Activated T-cell treated with anti-CD3 and anti-CD28 coated beads for 48 hours (primary cell): ENCODE measurements at places on chromosomes 5 and 9.

GRCh38 chr9:108083796-108084352 is 594.3 kb upstream of the KLF4 start:
- DNase-seq = no peak

- DNase-seq = no peak
Measured at GRCh38 chr5:17219006-17219422, 1.6 kb downstream of the BASP1 start.

DNA sequence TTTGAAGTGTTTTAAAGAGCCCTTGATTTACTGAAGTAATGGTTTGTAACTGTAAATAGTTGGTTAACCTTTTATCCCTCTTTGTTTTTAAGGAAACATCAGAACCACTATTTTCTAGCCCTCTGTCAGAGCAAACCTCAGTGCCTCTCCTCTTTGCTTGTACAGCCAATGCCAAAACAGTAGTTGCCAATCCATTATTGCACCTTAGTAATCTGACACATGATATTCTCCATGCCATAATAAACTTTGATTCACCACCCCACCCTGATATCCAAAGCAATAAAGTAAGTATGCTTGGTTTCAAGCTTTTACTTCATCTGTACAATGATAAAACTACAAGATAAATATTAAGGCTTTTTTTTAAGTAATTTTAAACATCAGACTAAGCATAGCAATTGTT is 100.8 kb downstream of the DMXL1 start:
- no peak for DNase-seq

DNA sequence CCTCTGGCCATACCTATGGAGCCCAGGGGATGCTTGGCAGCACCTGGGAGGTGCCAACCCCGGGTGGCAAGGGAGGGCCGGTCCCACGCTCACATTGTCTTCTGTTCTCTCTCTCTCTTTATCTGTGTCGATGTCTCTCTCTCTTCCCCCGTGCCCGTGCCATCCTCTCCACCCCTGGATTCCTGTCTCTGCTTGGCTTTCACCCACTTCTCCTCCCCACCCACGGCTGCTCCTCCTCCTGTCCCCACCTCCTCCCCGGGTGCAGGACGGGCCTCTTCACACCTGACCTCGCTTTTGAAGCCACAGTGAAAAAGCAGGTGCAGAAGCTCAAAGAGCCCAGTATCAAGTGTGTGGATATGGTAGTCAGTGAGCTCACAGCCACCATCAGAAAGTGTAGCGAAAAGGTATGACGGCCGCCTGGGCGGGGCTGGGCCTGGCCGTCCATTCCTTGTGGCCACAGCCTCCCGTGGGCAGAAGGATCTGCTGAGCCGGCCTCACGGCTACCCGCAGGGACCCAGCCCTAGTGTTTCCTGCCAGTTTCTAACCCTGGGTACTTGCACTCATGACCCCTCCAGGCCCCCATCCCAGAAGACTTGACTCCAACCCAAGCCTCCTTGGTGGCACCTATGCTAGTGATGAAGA is 22.7 kb downstream of the DNM1 start:
- DNase-seq = no peak

GRCh38 chr5:92809855-92810465 is 771.1 kb downstream of the NR2F1-AS1 start:
- no peak for DNase-seq

GRCh38 chr5:137667341-137667740 is 68.5 kb downstream of the KLHL3 start:
- DNase-seq = no peak

DNA sequence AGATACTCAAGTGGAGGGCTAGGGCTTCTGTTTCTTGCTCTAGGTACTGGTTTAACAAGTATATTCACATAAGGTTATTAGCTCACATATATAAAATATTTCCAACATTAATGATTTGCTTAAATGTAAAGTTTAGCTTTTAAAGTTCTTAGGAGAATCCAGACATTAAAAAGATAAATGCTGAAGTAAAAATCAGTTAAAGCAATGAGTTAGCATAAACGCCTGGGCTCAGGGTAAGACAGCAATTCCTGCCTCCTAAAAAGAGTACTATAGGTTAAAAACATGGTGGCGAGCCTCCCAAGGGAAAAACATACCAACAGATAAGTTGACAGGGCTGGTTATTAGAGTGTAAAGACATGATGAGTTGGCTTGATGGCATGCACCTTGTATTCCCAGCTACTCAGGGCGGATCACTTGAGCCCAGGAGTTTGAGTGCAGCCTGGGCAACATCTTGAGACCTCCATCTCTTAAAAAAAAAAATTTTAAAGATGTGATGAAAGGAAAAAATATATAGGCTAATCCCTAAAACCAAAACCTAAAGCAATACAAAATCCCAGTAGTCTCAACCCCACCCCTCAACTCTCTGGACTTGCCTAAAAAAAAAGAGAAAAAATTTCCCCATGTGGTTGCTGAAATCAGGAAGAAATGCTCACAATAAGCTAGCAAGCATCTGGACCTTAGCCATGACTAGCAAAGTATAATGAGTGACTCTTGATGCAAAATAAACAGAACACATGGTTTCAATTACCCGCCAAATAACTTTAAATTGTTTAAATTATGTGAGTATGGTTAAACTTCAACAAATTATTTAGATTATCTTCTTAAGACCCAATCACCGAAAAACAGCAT is 3.6 kb downstream of the GOLPH3 start:
- DNase-seq = no peak

GRCh38 chr9:28650327-28650726 is 1077.0 kb upstream of the C9orf72 start:
- DNase-seq = no peak

- no peak for DNase-seq
Measured at GRCh38 chr9:120456218-120456617, 123.7 kb downstream of the CDK5RAP2 start.

GRCh38 chr5:77295863-77296378 is 85.4 kb downstream of the PDE8B start:
- DNase-seq = no peak

DNA sequence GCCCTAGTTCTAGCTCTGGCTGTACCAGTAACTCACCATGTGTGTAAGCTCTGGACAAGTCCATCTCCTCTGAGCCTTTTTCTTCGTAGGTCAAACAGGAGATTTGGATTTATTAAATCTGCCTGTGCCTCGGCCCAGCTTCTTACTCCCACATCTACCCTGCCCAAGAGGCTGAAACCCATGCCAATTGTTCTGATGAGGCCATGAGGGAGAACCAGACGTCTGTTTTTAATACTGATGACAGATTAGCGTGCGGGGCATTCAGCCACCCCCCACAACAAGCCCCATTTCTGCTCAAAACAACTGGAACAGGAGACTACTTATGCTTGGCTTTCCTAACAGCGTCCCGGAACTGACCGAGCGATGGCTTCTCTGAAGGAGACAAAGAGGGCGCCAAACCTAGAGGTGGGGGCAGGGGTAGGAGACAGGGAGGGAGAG is 81.2 kb upstream of the TRIM32 start:
- no peak for DNase-seq

- no peak for DNase-seq
Measured at GRCh38 chr9:131838530-131839280, 98.8 kb upstream of the RAPGEF1 start.

DNA sequence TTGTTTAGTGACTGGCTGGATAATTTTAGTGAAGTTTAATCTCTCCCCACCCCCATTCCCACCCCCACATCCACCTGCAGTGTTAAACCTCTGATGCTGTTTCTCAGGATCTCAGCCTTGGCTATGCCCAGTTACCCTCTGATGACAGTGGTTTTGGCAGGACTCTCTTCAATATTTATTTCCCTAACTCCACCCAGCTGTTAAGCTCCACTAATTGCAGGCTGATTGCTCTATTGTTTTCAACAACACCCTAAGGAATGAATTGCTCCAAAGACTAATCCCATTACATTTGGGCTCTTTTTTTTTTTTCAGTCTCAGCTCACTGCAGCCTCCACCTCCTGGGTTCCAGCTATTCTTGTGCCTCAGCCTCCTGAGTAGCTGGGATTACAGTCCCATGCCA is 46.3 kb downstream of the PHAX start:
- no peak for DNase-seq

- no peak for DNase-seq
Measured at GRCh38 chr9:138101444-138102234, 224.1 kb downstream of the CACNA1B start.

DNA sequence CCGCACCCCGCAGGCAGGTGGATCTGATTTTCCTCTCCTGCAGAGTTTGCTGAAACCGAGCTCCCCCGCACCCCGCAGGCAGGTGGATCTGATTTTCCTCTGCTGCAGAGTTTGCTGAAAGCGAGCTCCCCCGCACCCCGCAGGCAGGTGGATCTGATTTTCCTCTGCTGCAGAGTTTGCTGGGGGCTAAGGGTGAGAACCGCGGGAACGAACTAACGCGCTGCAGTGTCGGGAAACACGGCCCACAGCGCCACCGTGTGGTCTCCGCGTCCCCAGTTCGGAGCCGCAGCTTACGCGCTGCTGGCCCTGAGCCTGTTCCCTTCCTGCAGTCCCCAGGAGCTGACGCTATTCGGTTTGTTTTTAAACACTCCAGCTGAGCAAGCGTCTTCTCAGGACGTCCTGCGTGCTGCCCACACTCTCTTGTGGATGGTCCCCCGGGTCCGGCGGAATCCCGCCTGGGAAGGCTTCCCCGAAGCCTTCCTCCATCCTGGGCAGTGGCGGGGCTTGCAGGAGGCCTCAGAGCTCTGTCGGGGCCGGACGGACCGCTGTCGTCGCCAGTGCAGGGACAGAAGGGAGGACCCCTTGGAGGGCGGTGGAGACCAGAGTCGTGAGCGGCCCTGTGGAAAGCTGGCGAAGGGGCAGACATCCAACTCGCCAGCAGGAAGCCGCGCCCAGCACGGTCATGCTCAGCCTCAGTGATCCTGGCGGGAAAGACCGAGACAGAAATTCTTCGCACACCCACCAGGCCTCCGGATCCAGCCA is 121.2 kb upstream of the LPCAT1 start:
- peak; percentile 77 for DNase-seq

- no peak for DNase-seq
Measured at GRCh38 chr9:93730648-93731047, 154.3 kb downstream of the PHF2 start.

- no peak for DNase-seq
Measured at GRCh38 chr5:41416336-41416735, 94.1 kb downstream of the PLCXD3 start.

- DNase-seq = no peak
Measured at GRCh38 chr9:125361837-125362531, 100.4 kb downstream of the GAPVD1 start.

GRCh38 chr5:125484742-125485641 is 738.6 kb upstream of the ZNF608 start:
- DNase-seq = no peak

- no peak for DNase-seq
Measured at GRCh38 chr5:20959347-20959746, 971.3 kb upstream of the CDH18 start.

DNA sequence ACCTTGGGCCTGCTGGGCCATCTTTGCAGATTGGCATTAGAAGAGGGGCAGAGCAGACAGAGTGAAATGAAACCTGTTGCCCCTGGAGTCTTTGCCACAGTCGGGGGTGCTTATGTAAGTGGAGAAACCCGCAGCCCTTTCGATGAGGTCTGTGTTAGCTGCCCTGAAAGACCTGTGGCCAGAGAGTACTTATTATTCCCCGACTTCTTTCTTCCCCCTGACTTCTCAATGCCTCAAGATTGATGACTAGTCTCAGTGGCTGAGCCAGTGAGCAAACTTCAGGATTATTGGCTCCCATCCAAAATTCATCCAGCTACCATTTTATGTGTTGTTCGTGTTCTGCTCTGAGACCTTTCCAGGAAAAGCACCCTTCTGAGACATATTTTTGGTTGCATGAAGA is 7.6 kb downstream of the NTRK2 start:
- no peak for DNase-seq

DNA sequence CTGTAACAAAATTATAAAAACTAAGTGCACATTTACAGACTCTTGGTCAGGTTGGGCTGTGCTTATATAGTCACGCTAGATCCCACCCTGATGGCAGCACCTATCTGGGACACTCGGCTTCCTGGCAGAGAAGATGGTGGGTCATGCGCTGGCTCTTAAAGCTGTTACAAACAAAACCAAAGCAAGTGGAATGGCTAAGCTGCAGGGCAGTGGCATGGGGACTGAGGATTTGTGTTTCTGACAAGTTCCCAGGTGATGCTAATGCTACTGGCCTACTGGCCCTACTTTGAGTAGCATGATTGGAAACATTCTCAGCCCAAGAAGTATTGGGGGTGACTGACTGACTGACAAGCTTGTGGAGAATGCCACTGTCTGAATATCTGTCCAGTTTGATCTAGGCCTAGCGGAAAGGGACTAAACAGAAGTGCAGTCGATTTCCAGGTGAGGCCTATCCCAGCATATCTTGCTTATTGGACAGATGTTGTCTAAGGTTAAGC is 8.3 kb downstream of the BTF3 start:
- no peak for DNase-seq

- no peak for DNase-seq
Measured at GRCh38 chr5:7391814-7392692, 3.9 kb upstream of the ADCY2 start.

DNA sequence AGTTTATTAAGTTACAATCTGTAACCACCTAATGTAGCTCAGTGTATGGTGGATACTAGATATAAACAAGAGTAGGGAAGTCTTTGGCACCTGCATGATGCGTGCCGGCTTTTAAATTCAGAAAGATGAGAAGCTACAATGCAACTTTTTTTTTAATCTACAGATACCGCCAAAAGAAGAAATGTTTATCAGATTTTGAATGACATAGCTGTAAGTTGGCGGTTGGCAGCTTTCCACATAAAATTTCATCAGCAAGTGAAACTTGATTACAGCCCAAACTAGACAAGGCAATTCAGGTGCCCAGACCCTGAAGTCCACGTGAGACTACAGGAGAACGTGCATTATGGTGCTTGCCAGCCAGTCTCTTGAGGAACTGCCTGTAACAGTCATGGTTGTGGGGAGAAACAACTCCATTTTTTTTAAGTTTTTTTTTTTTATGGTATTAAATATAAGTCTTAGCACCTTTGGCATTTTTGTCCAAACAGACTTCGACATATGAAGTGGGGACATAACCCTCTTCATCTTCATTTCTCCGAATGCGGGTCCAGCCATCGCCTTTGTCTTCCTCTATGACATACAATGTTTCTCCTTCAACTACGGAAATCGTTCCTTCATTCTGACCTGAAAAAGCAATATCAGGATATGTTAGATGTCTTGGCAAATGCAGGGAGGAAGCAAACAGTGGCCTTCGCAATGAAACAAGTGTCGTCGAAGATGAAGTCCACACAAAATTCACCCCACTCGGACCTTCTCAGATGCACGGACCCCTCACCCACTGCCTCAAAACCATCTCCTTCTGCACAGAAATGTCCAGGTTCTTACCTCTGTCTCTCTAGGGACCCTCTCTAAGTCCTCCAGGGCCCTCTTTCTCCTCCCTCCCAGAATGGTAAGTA is 60.4 kb downstream of the USP20 start:
- no peak for DNase-seq

DNA sequence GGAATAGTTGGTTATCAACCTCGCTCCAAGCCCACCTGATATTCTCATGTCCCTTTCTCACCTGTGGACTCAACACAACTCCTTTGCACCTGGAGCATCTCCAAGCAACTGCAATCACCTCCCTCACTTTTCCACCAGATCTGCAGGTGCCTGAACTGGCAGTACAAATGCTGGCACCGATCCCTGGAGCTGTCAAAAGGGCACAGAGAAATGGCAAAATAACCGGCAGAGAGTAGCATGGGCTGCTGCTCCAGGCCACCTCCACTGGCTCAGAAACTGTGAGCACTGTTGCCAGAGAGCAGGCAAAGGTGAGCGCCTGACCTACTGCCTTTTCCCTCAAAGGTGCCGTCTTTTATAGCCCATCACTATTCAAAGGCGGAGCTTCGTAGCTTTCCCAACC is 14.7 kb downstream of the EQTN start:
- no peak for DNase-seq

- no peak for DNase-seq
Measured at GRCh38 chr5:9320652-9321051, 225.2 kb downstream of the SEMA5A start.

- no peak for DNase-seq
Measured at GRCh38 chr5:36943584-36943983, 67.0 kb downstream of the NIPBL start.
